ENCODE measurements at places on chromosomes 13 and 19.

DNA sequence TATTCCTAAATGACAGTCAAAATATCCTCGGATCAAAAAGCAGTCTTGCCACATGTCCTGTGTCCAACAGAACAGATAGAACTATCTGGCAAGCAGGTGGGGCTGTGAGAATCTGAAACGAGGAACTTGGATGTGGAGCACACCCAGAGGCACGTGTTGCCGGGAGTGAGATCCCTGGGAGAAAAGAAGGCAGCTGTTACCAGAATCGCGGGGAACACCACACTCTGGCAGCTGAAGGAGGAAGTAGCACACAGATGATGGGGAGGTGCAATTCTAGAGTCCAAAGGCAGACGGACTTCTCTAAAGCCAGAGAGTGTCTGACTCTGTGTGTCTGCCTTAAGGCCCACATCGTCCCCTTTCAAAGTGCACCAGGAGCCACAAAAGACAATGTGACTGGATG, 22.3 kb downstream of the SLC7A1 start:
- no peak for DNase-seq

GRCh38 chr19:37932985-37933936, 26.3 kb downstream of the SIPA1L3 start:
- DNase-seq: peak; percentile 75

DNA sequence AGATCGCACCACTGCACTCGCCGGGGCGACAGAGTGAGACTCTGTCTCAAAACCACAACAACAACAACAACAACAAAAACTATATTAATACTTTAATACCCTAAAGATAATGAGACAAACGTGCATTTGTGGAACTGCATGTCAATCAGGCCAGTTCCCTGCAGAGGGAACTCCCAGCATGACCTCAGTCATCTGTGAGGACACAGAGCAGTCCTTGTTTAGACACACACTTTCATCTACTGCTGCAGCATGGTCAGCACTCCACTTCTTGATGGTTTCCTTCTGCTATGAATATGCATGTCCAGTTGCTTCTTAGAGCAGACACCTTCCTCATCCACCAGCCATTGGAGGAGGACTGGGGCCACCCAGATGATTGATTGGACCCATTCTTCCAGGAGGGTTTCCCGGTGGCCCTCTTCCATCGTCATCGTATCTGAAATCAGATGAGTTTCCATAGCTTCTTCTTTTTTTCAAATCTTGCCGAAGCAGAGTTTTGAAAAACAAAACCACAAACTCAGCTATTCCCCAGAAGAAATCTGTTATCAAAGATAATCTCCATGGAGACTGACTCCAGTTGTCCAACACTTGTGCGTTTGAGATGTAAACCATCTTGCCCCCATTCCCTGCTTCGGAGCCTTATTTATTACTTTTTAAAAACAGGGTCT, 26.5 kb downstream of the ZNF607 start:
- DNase-seq: no peak

DNA sequence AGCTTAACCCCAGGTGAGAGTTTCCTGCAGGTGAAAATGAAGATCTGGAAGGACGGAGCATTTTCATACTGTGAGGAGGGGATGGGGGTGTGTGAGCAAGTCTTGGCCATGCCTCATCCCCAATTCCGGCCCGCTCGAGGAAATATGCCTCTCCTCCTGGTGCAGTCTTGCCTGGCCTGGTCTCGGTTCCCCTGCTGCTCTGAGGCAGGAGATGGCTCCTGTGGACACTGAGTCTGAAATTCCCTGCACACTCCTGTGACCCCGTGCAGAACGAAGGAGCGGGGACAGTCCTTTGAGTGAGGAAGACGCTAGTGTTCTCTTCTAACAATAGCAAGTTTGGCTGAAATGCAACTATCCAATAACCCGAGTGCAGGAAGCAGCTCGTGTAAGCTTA, 329 bp upstream of the ZNF439 start:
- no peak for DNase-seq

GRCh38 chr19:58330458-58330857, 3.7 kb downstream of the ZSCAN22 start:
- DNase-seq: no peak

- DNase-seq: no peak
These were observed 675 bp upstream of the PGPEP1 start for GRCh38 chr19:18339723-18340122.

DNA sequence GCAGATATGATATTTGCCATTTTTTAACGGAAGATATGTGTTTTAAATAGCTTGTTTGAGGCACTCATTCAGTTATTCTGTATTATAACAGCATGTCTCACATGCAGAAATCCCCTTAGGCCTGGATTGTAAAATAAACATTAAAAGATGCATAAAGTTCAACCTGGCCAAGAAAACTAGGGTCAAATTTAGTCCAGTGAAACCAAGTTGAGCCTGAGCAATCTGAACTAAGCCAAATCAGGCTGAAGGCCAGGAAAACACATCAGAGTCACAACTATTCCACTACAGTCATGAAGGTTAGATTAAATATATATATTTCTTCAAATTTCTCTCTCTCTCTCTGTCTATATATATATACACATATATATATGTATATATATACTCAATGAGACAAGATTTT, 504.8 kb downstream of the SLITRK1 start:
- DNase-seq: no peak

DNA sequence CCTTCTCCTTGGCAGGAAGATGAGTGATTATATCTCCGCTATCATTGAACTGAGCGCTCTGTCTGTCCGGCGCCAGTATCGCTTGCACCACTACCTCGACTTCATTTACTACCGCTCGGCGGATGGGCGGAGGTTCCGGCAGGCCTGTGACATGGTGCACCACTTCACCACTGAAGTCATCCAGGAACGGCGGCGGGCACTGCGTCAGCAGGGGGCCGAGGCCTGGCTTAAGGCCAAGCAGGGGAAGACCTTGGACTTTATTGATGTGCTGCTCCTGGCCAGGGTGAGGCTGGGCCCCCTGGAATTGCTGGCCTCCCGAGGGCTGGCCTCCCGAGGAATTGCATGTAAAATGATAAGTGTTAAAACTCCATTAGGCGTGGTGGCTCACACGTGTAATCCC, 32.1 kb downstream of the CYP4F22 start:
- no peak for DNase-seq

DNA sequence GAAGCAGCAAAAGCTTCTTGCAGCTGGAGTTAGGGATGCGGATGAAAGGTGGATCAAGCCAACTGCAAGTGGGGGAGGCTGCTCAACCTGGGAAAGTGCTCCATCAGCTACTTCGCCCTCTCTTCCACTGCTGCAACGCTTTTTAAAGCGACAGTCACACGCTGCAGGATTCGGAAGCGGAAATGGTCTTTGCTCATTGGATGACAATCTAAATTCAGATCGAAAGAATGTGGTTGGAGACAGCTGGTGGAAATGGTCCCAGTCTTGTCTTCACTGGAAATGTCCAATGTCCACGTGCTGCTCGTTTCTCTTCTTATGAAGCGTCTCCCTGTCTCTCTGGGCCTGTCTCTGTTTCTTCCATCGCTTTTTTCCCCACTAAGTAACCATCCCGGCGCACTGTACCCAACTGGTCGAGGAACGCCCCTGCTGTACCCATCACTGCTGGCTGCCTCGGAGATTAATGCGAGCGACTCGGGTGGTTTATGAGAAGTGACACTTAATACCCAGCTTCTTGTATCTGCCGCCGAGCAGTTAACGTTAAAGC, 2.1 kb upstream of the FGF9 start:
- DNase-seq: peak; percentile 55

GRCh38 chr13:36190771-36191170, 23.6 kb downstream of the SOHLH2 start:
- DNase-seq: no peak

GRCh38 chr19:42054205-42054604, 15.8 kb downstream of the GRIK5 start:
- DNase-seq: no peak

GRCh38 chr19:13069415-13070359, 33.0 kb downstream of the LYL1 start:
- DNase-seq: no peak

DNA sequence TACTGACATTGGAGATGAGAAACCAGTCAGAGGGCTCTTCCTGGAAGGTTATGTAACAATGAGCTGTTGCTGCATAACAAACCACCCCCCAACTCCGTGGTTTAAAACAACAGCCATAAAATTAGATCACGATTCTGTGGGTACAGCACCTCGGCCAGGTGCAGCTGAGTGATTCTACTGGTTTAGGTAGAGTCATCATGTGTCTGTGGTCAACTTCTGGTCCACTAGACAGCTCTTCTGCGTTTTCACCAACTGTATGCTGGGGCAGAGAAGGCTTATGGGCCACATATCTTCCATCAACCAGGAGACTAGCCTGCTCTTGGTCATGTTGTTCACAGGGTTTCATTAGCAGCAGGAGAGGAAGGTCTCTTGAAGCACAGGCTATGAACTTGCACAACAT, 585.5 kb downstream of the KCTD12 start:
- DNase-seq: no peak

DNA sequence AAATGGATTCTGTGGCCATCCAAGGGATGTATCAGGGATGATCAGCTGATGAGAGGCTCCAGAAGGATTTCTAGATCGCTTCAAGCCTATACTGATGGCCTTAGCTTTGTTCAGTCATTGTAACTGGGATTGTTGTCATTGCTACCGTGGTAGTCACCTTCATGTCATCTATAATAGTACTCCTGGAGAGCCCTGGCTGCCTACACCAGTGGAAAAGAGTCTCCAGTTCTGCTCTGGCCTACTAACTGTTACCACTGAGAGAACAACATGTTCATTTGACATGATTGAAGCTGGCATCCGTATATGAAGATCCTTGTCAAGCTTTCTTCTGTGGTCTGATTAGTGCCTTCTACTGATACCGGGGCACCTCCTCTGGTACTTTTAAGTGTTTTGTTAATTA, 131.3 kb downstream of the B3GLCT start:
- no peak for DNase-seq

DNA sequence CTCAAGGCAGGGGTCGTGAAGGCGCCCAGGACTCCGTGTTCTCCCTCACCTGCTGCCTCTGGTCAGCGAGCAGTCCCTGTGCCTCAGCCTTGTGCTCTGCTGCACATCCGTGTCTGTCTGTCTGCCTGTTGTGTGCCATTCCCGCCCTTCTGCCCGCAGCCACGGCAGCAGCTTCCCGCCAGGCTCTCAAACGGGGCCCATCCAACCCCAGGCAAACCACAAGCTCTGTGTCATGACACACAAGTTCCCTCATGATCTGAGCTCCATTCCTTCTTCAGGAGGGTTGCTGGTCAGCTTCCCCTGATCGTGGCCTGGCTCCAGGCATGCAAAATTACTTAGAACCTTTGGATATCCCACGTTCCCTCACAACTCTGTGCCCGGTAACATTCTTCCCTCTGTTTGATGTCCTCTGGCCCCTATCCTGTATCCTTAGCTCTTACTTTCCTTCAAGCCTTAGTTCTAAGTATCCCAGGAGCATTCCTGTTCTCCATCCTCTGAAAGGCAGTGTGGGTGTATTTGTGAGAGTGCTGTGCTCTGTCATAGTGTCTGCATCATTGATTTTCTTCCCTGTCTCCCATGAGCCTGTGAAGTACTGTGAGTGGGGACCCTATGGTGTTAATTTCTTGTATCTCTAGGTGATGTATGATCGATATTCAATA, 3.2 kb downstream of the GPR183 start:
- DNase-seq: no peak

GRCh38 chr13:101648766-101649487, 196.5 kb downstream of the ITGBL1 start:
- DNase-seq: no peak

DNA sequence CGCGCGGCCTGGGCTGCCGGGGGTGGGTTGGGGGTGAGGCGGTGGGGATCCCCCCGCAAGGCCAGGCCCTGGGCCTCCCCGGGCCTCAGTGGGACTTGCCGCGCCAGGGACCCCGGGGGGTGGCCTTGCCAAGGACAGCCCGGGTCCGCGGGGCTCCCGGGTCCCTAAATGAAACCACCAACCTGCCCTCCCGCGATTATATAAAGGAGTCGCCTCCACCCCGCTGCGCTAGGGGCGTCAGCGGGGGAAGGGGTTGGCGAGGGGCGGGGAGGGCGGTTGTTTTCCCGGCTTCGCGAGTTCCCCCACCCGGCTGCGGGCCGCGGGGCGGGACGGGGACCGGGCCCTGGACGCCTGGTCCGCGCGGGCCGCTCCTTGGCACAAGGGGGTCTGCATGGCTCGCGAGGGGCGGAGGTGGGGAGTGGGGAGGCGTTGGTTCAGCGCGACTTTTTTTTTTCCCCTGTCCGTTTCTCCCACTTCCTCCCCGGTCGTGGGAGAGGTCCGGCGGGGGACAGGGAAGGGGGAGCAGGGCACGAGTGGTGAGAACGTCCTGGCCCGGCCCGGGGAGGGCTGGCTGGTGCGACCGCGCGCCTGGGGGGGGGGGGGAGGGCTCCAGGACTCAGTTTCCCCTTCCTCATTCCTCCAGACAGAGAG, 822 bp upstream of the ZBTB7A start:
- DNase-seq: no peak

DNA sequence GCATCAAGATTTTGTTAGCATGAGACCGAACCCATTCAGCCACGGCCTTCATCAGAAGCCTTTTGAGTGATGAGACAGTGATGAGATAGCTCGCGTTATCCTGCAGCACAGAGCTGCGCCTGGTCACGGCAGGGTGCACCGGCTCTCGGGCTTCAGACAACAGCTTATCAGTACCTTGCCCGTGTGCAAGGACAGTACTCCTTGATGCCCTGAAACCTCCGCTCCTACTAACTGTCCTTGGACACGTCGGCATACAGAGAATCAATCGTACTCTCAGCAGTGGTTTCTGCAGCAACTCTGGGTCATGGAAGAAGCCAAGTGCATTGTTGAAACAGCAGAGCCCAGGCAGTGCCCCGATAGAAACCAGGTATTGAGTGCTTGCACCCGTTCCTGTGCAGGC, 40.7 kb downstream of the IRS2 start:
- DNase-seq: no peak

GRCh38 chr19:6761053-6761676, 6.1 kb downstream of the SH2D3A start:
- DNase-seq: no peak

DNA sequence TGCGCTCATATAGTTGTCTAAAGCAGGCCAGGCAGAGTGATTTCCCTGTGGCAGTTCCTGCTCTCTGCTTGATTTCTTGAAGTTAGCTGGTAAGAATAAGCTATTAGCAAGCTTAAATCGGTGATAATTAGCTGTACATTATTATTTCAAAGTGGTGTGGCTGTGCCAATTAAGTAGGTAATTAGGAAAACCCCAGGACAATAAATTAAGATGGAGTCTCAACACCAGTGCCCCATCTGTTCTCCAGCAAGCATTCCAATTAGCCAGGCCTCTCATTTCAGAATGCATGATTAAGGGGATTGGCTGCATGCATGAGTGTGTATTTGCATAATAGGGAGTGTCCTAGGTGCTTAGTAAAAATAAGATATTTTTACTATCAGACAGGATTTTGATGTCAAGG, 342.3 kb downstream of the GPC5 start:
- DNase-seq: no peak

- DNase-seq: no peak
These were observed 341.4 kb downstream of the LIG4 start for GRCh38 chr13:107873926-107874325.

- DNase-seq: no peak
These were observed 13.2 kb downstream of the LCP1 start for GRCh38 chr13:46168783-46169182.

GRCh38 chr13:59208405-59209195, 955.1 kb downstream of the DIAPH3 start:
- no peak for DNase-seq
